ENCODE measurements at places on chromosomes 7 and 10.
A peak's percentile ranks its signal among the peaks of the same experiment; 100 is the strongest.

DNA sequence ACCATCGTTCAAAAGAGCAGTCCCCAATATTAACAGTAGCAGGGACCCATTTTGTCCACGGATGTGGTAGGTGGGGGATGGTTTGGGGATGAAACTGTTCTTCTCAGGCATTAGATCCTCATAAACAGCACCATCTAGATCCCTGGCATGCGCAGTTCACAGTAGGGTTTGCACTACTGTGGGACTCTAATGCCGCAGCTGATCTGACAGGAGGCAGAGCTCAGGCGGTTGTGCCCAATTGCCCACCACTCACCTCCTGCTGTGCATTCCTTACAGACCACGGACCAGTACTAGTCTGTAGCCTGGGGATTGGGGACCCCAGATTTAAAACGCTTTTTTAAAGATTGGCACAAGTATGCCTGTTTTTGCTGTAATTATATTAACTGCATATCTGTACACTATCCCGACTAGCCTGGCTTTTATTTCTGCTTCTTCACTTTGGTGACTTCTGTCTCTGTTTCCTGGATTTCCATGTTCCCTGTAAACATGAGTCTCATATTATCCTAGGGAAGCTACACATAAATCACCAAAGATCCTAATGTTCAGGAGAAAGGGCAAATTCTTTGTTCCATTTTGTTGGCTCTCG is 163.3 kb upstream of the AKR1E2 start:
- no peak for DNase-seq

GRCh38 chr7:95800787-95801186 is 28.4 kb downstream of the DYNC1I1 start:
- no peak for DNase-seq

DNA sequence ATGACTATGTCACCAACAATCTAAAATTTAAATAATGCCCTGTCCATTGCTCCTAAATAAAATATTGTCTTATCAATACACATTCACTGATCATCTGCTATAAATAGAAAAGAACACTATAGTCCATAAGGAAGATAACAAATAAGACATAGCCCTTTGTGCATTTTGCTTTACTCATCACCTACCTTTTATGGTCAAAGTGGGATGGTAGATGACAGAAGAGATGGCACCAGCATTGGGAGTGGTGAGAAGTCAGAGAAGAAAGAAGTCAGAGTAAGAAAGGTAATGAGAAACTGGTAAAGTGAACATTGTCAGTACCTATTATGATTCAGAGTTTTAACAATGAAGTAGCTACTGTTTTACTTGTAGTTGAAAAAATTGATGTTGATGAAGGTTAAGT is 31.1 kb downstream of the SEMA3E start:
- DNase-seq, result no peak

DNA sequence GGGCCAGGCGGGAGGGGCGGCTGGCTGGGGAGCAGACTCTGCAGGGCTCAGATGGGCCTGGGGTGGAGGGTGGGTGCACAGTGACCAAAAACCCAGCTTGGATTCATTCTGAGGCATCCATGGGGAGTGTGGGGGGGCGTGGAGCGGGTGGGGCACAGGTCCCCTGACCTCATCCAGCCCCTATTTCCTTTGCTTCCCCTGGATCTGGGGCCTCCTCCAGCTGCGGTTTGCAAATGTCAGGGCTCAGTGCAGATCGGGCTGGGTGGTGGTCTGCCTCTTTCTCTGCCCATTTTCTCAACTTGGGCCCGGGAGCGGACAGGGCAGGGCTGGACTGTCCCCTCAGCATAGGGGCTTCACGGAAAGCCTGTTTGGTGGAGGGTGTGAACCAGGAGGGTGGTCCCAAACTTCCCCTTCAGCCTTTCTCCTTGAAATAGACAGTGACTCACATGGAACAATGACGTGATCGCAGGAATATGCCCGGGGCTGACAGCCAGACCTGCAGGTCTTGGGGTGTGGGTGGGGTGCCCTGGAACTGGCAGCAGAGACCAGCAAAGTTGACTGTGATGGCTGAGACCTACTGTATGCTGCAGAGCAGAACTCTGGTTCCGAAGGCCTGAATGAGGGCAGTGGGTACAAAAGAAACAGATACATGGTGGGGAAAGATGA is 72.9 kb upstream of the PODXL start:
- DNase-seq, result no peak

DNA sequence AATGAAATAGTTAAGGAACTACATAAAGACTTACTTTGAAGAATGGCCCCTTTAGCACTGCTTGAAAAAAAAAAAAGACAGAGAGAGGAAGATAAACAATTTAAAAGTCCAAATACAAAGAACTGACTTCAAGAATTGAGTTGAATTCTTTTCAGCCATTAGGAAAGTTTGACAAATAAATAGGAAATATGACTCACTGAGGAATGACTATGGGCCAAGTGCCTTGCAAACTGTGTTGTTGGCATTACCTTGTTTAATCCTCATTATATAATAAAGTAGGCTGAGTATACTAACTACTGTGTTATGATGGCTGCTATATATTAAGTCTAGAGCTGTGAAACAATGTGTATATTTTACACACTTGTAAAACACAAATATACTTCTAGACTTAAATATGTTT is 151.1 kb downstream of the ELMO1 start:
- DNase-seq, result no peak

GRCh38 chr10:50416181-50416824 is 165.0 kb upstream of the ASAH2 start:
- DNase-seq, result no peak

- no peak for DNase-seq
Measured at GRCh38 chr10:72009425-72010081, 45.4 kb downstream of the CHST3 start.

GRCh38 chr10:97381626-97382025 is 19.5 kb downstream of the RRP12 start:
- DNase-seq, result no peak

- DNase-seq, result no peak
Measured at GRCh38 chr7:75796420-75796819, 17.2 kb downstream of the CCL24 start.

GRCh38 chr10:125722811-125723210 is 3.3 kb downstream of the EDRF1 start:
- DNase-seq, result no peak

GRCh38 chr7:2644562-2645273 is 12.9 kb downstream of the TTYH3 start:
- DNase-seq, result no peak

GRCh38 chr10:58631715-58632114 is 119.0 kb downstream of the BICC1 start:
- no peak for DNase-seq

- DNase-seq, result no peak
Measured at GRCh38 chr10:52785418-52785817, 12.8 kb upstream of the MBL2 start.

DNA sequence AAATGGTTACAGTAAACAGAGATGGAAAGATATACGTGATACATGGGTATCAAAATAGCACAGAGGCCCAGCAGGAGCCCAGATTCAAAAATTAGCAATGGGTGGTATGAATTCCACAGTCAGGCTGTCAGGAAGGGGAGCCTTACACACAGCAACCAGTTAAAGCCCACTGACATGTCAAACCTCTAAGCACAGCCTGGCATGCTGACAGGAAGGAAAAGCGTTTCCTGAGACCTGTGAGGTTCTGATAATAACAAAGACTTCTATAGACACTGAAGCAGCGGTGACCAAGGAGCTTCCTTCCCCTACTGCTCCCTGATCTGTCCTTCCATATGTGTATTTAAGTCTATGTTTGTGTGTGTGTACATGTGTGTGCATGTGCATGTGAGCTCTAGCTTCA is 89.9 kb downstream of the PHYHIPL start:
- DNase-seq, result no peak

DNA sequence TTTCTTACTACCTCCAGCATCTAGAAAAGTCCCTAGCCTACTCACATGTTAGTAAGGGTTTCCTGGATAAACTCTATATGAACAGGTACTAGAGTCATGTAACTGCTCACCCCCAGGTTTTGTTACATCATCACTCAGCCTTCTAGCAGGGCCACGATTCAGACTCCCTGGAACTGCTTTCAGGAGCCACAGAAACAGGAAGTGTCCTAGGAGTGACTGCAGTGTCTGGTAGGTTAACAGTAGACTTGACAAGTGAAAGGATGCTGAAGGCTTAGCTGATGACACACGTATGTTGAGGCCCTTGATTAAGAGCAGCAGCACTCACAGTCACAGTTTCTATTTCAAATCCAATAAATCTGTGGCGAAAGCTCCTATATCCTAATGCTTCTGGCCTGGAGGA is 101.2 kb downstream of the DNMBP start:
- DNase-seq, result no peak

GRCh38 chr7:131688738-131689661 is 132.6 kb upstream of the PODXL start:
- DNase-seq, result peak; percentile 31

- DNase-seq, result no peak
Measured at GRCh38 chr10:7312488-7312857, 98.4 kb downstream of the SFMBT2 start.

- DNase-seq, result no peak
Measured at GRCh38 chr10:43691485-43691884, 42.8 kb upstream of the ZNF32 start.

DNA sequence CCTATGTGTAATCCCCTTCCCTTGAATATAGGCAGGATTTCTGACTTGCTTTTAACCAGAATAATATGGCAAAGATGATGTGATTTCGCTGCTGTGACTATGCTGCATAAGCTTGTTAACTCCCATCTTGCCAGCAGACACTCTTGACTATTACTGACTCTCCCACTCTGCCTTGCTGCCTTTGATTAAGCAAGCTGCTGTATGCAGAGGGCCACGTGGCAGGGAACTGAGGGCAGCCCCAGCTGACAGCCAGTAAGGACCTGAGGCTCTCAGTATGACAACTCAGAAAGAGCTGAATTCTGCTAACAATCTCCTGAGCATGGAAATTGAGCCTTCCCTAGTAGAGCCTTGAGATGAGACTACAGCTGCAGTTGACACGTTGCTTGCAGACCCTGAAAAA is 279.4 kb upstream of the CACNA2D1 start:
- DNase-seq, result no peak

GRCh38 chr10:118590334-118590733 is 5.1 kb downstream of the PRLHR start:
- DNase-seq, result no peak

GRCh38 chr10:21238717-21239116 is 286.8 kb downstream of the SKIDA1 start:
- DNase-seq, result no peak

GRCh38 chr10:132395704-132396493 is 1.1 kb upstream of the PWWP2B start:
- DNase-seq, result no peak

DNA sequence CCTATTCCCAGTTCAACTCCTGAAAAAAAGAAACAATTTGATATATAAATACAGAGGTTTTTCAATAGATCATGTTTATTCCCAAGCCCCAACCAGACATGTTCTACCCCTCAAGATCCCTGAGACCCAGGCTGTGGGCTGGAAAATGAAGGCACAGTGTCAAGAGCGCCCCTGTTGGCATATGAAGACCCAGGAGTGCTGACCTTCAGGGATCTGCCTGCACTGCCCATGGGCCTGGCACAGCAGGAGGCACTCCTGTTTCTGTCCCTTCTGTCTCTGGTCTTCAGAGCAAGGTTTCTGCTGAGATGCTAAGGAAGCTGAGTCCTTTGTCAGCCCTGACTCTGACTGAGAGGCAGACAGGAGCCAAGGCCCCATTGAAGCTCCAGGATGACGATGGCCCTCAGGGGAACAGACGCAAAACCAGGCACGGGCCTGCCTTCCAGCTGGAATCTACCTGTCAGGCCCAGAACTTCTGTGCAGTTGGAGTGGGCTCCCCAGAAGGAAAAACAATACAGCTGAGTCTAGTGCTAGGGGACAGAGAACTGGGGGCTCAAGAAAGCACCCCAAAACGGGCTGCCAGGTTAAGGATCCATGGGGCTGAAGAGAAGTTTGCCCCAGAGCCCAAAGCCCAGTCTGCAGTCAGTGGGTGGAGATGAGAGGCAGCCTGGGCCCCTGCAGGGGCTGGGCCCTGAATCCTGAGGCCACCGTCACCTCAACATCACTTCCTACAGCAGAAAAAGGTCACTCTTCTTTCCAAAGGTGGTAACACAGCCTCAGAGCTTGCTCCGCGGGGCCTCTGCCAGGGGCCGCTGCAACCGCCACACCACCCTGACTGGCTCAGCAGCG is 6.7 kb upstream of the AIFM2 start:
- DNase-seq, result no peak

DNA sequence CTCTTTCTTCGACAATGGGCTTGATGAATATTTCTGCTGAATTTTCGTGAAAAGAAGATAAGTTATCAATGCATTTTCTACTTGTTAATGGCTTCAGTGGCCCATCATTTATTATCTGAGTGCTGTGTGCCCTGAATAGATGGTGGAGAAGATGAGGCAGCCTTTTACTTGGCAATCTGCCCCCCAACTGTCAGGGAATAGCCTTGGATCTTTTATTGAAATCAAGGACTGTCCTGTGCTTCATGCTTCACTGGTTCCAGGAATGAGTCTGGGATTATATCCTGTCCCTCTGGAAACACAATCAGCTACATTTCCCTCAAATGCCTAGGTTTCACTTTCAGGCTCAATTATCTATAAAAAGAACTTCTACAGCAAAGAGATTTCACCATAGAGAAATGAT is 75.9 kb upstream of the NXPH1 start:
- DNase-seq, result no peak

DNA sequence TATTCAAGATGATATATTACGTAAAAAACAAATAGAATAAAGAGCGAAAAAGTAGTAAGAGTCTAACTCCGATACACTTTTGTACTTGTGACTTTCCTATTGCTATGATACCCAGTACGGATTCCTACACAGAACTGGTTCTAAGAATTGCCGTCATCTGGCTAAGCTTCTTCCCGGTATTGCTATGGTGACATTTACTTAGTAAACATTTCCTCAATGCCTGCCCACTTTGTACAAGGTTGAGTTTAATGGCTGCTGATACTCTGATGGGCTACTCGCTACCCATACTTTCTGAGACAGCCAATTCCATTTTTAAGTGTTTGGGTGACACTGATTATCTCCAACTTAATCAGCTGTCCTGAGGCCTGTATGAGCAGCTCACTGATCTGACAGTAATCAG is 55.6 kb downstream of the OSBPL3 start:
- DNase-seq, result no peak

- DNase-seq, result no peak
Measured at GRCh38 chr7:102472126-102473041, 6.3 kb downstream of the POLR2J start.

DNA sequence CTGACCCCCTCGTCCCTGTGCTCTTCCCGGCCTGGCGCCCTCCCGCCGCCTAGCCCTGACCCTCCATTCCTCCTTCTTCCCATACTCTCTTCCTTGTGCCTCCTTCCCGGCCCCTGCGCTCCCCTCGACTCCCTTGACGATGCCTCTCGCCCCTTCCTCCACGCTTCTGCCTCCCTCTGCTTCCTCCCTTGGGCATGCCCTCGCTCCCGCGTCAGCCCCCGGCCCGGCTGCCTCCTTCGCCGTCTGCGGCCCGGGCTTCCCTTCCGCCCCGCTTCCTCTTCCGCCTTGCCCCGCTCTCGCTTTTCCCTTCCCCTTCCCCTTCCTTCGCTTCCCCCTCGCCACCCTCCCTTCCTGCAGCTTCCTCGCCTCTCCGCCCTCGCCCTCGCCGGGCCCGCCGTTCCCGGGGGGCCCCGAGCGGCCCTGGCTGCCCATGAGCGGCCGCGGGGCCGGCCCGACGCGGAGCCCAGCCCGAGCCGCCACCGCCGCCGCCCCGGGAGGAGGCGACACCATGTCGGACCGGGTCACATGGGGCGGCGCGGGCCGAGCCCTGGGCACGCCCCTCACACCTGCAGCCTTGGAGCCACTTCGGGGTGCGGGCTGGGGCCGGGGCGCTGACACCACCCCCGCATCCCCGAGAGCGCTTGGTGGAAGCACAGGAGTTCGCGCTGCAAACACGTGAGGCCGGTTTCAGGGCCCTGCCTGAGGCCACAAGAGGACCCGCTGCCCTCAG is at the start of gene FBXW4:
Gene FBXW4 (minus strand): TSS at position 497 of the 730 bp plus-strand sequence. CDS start 65 bp downstream, at position 432.
- DNase-seq, result peak; percentile 67

GRCh38 chr7:35823440-35823839 is 22.6 kb downstream of the SEPTIN7 start:
- no peak for DNase-seq
